NK-92 treated with Interleukin-12 subunit alpha and Interleukin-12 subunit beta, amount 100 ng/mL, for 24 hours (cell line): ENCODE measurements at places on chromosomes 5 and 9.

- no peak for DNase-seq
Observed at GRCh38 chr9:135728436-135729110, 26.6 kb downstream of the KCNT1 start.

GRCh38 chr5:86125731-86126601 is 491.8 kb upstream of the COX7C start:
- no peak for DNase-seq

DNA sequence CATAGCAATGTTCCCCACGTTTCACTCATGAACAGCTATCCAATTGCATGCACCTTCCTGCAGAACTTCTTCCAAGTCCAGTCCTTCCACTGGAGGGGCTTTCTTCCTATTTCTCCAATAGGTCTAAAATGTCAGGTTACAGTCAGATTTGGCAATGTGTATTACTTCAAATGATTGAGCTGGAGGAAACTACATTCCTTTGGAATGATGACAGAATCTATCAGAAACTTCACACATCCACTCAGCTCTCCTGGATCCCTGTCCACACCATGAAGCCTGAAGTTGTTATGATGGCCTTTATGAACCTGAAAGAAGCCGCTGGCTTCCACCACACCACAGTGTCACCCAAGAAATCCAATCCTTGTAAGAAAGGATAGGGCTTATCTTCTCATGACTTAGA is 32.2 kb downstream of the FBXW2 start:
- DNase-seq, result no peak

GRCh38 chr9:14993061-14993800 is 83.0 kb upstream of the FREM1 start:
- DNase-seq, result no peak
